ENCODE measurements at places on chromosomes 5 and 9.

DNA sequence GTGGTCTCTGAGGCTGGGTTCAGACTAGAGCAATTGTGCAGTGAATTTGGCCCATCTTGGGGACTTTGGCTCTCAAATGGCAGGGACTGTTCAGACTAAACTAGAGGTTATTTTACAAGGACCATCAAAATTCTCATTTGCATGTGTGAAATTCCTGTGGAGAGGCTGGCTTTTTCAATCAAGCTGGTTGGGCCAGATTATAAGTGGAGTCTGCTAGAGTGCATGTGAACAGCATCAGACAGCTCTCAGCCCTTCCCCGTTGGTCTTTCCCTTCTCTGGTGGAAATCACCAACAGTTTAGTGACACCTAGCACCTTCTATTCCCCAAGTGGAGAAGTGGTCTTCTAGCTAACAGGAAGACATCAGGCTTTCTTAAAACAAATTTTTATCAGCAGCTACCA, 301.3 kb downstream of the CWC27 start:
- H3K27ac ChIP-seq, result no peak overlapping the region
- peaks cover 2% of the 10 kb centered on the region for H3K4me1 ChIP-seq
- no peak overlapping the region for H3K4me3 ChIP-seq
- no peaks in the 10 kb centered on the region for H3K36me3 ChIP-seq
- DNase-seq, result peak; percentile 65
- no peaks in the 10 kb centered on the region for H3K27me3 ChIP-seq

GRCh38 chr9:128098297-128099230, 29.0 kb downstream of the PTGES2 start:
- H3K27ac ChIP-seq, result peak overlapping the region; percentile 79
- H3K27me3 ChIP-seq, result no peaks in the 10 kb centered on the region
- DNase-seq, result peak; percentile 100
- H3K36me3 ChIP-seq, result peaks cover 3% of the 10 kb centered on the region
- peak overlapping the region; percentile 36 for H3K4me3 ChIP-seq
- peaks cover 13% of the 10 kb centered on the region for H3K4me1 ChIP-seq

DNA sequence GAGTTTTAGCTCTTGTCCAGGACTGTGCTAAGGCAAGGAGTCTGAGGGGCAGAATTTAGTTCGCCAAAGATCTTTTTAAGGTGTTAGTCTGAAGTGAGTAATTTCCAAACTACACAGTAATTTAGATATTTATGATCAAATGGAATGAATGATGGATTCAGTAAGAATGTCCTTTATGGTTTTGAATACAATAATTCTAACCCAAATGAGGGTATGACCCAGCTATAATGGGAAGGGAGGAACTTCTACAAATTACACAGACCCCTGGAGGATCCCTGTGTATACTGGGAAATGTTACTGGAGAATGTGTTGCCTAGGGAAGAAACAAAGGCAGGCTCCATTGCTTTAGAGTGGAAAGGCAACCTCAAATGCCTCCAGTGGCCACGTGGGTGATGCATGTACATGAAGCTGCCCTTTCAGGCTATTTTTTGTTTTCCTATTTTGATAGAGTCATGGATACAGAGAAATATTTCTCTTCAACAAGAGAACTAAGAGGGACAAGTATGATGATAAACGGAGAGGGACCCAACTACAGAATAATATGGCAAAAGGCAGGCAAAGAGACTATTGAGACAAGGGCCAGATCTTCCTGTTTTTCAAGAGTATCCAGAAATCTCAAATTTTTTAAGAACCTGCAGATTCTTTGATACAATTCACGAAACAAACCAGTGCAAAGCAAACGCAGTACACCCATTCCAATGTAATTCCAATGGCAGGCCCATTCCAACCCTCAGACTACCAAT, 25.4 kb downstream of the SLC1A3 start:
- no peak overlapping the region for H3K27ac ChIP-seq
- H3K4me1 ChIP-seq, result no peaks in the 10 kb centered on the region
- H3K27me3 ChIP-seq, result no peaks in the 10 kb centered on the region
- no peak overlapping the region for H3K4me3 ChIP-seq
- H3K36me3 ChIP-seq, result peaks cover 2% of the 10 kb centered on the region

DNA sequence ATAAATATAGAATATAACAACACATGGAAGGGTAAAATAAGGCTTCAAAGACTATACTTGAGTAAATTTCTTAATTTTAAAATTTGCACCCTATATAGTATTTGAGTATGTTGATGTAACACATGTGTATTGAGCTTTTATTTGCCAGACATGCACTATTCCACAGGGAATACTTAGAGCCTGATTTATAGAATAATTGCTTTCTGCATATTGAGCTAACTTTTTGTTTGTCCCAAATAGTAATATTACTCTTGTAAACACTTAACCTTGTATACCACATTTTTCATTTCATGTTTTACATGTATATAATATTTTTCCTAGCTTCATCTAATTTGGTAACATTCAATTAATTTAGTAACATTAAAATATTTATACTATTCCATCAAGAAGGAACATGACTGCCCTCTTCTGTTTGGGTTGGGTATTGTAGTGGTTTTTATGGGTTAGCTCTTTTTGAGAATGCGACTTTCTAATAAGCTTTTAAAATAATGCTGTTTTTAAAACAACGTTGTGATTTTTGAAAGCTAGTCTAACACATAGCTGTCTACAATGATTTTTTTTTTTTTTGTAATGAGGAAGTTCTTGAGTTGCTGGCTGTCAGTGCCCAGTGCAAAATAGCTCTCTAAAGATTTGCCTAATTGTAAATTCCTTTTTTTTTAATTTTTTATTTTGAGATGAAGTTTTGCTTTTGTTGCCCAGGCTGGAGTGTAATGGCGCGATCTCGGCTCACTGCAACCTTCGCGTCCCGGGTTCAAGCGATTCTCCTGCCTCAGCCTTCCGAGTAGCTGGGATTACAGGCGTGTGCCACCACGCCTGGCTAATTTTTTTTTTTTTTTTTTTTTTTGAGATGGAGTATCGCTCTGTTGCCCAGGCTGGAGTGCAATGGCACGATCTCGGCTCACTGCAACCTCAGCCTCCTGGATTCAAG, 4.8 kb downstream of the SUB1 start:
- H3K36me3 ChIP-seq, result peaks cover 4% of the 10 kb centered on the region
- H3K4me3 ChIP-seq, result no peak overlapping the region
- no peaks in the 10 kb centered on the region for H3K27me3 ChIP-seq
- H3K4me1 ChIP-seq, result peaks cover 2% of the 10 kb centered on the region
- H3K27ac ChIP-seq, result no peak overlapping the region
- DNase-seq, result peak; percentile 46

DNA sequence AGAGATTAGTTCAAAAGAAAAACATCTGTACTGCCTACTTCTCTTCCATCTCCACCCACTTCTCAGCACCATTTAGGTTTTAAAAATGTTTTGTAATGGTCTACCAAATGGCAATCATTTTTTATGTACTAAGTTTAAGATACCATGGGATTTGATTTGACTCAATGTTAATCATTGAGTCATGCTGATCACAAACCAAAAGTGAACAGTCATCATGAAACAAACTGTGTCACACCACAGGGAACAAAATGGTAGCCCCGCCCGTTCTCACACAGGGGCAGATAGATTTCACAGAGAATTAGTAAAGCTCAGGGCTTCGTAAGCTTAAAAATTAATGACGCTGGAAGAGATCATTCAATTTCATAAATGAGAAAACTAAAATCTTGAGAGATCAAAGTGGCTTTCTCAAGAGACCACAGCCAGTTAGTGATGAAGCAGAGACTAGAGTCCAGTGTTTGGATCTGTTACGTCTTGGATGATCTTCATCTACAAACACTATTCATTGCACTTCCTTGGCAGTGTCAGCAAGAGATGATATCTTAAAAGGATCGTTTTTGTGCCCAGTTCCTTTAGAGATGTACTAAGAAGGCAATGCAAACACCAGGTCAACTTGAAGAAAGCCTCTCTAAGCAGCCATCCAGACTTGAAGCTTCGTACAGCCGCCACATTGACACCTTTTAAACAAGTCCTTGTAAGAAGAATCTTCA, 33.9 kb upstream of the TRIO start:
- H3K27me3 ChIP-seq, result no peaks in the 10 kb centered on the region
- no peak overlapping the region for H3K27ac ChIP-seq
- H3K4me3 ChIP-seq, result no peak overlapping the region
- DNase-seq, result peak; percentile 22
- peaks cover 12% of the 10 kb centered on the region for H3K4me1 ChIP-seq
- H3K36me3 ChIP-seq, result no peaks in the 10 kb centered on the region

DNA sequence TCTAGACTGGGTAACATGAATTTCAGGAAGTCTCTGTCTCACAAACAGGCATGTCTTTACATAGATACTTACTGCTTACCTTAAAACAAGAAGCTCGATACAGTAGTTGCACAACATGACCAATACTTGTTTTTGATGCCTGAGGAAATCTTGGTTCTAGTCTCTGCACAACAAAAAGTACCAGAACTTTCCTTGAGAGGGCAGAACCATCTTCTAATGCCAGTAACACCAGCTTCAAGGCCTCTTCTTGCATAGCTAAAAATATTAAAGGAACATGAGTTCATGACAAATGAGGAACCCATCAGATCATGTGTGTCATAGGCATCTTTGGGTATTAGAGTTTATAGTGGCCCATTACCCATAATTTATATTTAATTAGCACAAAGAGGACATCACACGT, 22.0 kb downstream of the RC3H2 start:
- no peak for DNase-seq
- H3K27me3 ChIP-seq, result no peaks in the 10 kb centered on the region
- H3K27ac ChIP-seq, result no peak overlapping the region

DNA sequence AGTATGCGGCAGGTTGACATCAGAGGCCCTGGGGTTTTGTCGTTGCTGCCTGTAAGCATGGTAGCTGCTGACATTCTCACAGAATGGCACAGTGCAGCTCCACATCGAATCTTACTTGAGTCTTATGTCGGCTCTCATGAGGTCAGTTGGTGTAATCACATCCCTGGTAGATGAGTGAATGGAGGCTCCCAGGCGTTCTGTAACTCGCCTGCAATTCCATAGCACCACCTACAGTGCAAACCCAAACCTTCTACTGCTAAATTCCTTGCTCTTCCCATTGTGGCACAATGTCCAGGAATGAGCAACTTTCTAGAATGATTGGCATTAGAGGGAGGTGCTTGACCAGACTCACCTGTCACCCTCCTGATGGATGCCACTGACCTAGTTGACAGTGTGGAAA, 578.4 kb downstream of the CCDC171 start:
- H3K36me3 ChIP-seq, result no peaks in the 10 kb centered on the region
- DNase-seq, result peak; percentile 77
- no peak overlapping the region for H3K4me3 ChIP-seq
- no peak overlapping the region for H3K27ac ChIP-seq
- H3K4me1 ChIP-seq, result no peaks in the 10 kb centered on the region

- H3K27ac ChIP-seq, result no peak overlapping the region
- no peak overlapping the region for H3K4me3 ChIP-seq
- no peak for DNase-seq
- no peaks in the 10 kb centered on the region for H3K36me3 ChIP-seq
- H3K27me3 ChIP-seq, result no peaks in the 10 kb centered on the region
Observed at GRCh38 chr5:122173474-122174415, 44.4 kb downstream of the ZNF474 start.

DNA sequence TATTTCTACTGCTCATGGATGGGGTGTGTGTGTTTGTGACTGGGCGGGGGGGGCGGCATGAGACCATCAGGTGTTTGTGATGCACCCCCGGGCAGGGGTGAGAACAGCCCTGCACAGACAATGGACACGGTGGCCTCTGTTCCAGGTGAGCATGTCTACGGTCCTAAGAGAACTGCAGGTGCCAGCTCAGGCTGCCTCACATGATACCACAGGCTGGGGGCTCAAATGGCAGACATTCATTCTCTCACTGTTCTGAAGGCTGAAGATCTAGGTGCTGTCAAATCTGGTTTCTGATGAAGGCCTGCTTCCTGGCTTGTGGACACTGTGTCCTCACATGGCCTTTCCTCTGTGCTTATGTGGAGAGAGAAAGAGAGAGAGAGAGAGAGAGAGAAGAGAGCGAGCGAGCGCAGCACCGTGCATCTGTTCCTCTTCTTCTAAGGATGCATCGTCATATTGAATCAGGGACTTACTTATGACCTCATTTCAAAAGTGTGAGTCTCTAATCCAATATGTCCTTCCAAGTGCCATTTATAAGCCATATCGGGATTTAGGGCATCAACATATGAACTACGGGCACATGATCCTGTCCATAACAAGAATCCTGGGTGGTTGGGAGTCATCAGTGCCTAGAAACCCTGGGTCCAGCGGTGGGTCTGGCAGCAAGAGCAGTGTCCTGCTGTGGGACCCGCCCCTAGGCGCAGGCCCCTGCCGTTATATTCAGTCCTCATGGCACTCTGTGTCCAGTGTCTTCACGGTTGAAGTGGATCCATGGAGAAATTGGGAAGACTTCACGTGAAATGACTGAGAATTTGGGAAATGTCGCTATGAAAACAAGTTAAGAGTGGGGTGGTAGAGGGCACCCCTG, 42.5 kb downstream of the NXNL2 start:
- no peaks in the 10 kb centered on the region for H3K4me1 ChIP-seq
- no peaks in the 10 kb centered on the region for H3K27me3 ChIP-seq
- no peak for DNase-seq
- no peak overlapping the region for H3K4me3 ChIP-seq

GRCh38 chr9:33818167-33818846, 1.3 kb downstream of the UBE2R2 start:
- no peaks in the 10 kb centered on the region for H3K27me3 ChIP-seq
- H3K4me3 ChIP-seq, result peak overlapping the region; percentile 86
- H3K36me3 ChIP-seq, result no peaks in the 10 kb centered on the region
- peak overlapping the region; percentile 100 for H3K27ac ChIP-seq
- peak; percentile 19 for DNase-seq

GRCh38 chr9:129109537-129109903, 1.1 kb downstream of the CRAT start:
- no peaks in the 10 kb centered on the region for H3K27me3 ChIP-seq
- H3K4me1 ChIP-seq, result no peaks in the 10 kb centered on the region
- no peak overlapping the region for H3K27ac ChIP-seq
- H3K4me3 ChIP-seq, result no peak overlapping the region
